ENCODE measurements at places on chromosomes 4 and X.

- no peak for DNase-seq
Measured at GRCh38 chrX:97787849-97788248, 904.1 kb downstream of the RPA4 start.

DNA sequence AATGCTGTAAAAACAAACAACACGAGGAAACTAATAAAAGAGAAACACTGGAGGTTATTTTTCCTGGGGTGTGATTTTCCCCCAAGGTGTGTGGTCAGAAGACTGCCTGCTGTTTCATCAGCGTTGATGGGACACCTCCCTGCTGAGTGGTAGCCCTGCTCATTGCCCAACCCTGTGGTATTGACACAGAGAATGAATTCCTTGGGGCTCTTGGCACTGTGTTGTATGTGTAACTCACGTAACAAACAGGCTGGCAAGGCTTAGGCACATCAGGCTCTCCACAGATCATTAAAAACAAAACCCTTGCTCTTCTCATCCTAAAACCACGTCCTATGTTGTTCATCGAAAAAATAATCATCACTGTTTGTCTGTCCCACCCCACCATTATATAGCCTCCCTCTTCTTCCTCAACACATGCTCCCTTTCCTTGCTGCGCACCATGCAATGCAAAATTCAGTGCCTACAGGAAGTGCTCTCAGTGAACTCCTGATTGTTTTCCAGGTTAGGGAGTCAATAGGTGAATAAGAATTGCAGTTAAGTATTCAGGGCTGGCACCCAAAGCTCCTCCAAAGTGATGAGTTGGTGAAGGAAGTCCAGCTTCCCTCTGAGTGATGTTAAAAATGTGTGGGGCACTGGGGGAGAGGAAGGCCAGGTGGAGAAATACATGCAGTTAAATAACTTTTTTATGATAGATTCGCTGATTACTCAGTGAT lies 11.4 kb upstream of the PUDP start:
- DNase-seq = no peak

DNA sequence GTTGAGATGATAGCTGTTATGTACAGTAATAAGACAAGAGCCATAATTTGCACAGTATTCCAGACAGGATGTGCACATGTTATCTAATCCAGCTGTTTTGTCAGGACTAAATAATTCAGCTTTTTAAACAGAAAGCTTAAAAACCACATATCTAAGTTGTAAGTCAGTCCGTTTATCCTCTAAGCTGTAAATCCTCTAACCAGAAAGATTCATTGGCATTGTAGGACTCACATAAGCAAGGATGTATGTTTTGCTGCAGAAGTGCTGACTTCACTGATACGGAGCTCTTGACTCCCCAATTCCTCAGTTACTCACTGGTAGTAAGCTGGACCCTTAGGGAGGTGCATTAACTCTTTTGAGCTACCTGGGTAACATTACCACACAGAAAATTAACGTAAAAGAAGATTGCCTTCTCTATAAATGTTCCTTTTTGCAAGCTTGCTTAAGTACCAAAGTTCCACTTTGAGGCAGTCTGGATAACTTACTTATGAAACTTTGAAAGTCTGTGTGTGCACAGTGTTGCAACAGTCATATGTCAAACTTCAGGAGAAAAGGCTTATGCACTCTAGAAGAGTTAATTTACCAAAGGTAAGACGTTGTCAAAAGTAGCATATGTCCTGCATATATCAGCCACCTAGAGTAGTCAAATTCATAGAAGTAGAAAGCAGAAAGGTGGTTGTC lies 58.3 kb upstream of the MAGEB2 start:
- DNase-seq = no peak

GRCh38 chr4:33714971-33715370 lies 2529.3 kb downstream of the ARAP2 start:
- DNase-seq = no peak

DNA sequence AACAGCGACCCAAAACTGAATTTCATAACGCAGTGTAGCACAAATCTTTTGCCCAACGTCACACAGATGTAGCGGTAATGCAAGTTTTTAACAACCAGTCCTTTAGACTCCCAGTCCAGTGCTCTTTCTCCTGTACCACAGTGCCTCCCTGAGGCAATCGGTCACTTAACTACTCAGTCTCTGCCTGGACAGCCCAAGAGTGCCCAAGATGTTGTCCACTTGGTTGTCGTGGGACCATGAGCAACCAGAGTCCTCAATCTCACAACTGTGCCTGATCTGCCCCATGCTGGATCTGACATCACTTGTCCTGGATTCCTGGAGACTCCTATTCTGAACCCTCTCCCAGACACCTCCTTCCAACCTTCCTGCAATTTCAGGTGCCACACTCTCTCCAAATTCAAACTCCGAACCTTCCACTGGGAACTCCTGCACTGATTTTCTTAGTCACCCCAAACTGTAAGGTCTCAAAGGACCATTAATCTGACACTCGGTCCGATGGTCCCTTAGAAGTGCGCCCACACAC lies 702 bp downstream of the MMGT1 start:
- DNase-seq = no peak

All from mesothelial cell of epicardium (in vitro differentiated cells).